NCI-H524 treated with DMSO at 0.1 percent for 48 hours (cell line): ENCODE measurements at places on chromosomes 7 and 10.

GRCh38 chr7:42575171-42575570 lies 336.7 kb downstream of the C7orf25 start:
- DNase-seq: no peak

DNA sequence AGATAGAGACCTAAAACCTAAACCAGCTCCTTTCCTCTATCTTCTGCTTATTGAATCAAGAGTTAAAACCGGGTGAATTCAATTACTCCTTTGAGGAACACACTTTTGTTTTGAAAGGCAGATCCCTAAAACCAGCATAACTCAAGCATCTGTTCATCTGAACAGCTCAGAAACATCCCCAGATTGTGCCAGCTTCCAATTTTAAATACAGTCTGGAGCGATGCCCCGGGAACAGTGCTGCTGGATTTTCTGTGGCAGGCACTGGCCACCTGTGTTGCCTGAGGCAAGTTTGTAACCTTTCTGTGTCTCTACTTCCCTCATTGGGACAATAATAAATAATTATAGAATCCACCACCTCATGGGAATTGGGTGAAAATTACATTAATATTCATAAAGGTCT lies 281.4 kb upstream of the NFE2L3 start:
- no peak for DNase-seq

DNA sequence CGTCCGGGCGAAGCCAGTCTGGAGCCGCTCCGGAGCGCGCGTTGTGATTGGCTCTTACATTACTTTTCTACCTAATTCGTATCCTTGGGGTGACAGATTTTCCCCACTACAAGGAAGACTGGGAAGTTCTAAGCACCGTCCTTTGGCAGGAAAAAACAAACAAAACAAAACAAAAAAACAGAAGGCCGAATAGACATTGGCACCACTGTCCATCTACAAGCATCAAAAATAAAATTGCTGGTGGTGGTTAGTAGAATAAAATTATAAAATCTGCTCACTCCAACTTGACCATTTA lies 651 bp upstream of the SKAP2 start:
- no peak for DNase-seq

DNA sequence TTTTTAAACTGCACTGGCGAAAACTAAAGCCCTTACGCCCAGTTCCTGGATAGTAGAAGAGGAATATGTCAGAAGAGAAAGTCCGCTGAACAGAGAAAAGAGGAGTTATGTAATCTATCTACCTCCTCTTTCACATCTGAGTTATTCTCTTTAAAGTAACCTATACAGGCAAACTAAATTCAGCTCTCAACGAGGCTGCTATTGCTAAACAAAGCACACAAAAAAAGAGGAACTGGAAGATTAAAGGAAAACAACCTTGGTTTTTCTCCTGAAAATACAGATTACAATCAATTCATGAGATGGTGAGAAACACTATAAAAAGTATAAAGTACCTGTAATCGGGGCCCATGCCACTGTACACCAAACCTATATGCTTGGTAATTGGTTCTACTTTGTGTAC lies 5.8 kb downstream of the PSMA2 start:
- no peak for DNase-seq

DNA sequence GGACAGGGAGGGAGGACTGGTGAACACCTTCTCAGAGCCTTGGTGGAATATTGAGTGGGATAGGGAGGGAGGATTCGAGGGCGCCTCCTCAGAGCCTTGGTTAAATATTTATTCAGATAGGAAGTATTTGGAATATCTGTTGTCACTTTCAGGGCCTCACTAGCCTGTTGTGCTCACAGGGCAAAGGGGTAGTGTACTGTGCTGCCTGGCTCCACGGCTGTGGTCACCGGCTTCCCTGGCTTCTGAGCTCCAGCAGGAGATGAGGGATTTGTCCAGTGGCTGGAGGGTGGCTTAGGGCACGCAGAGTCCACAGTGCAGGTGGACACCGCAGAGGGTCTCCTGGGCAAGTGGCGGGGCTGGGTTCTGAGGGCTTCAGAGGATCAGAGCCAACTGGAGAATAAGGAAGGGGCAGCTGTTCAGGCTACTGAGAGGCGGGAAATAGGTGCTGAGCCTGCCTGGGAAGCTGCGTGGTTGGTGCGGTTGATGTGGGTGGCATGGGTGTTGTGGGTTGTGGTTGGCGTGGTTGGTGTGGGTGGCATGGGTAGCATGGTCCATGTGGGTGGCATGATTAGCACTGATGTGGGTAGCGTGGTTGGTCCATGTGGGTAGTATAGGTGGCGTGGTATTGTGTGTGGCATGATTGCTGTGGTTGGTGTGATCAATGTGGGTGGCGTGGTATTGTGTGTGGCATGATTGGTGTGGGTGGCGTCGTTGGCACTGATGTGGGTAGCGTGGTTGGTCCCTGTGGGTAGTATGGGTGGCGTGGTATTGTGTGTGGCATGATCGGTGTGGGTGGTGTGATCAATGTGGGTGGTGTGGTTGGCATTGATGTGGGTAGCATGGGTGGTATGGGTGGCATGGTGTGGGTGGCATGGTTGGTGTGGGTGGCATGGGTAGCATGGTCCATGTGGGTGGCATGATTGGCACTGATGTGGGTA lies 16.7 kb downstream of the INPP5A start:
- no peak for DNase-seq
